ENCODE measurements at places on chromosomes 5 and 9. TPM values are rescaled to one million over a fixed set of nuclear protein-coding genes. Genes with fewer than 3 reads are reported as not detected.

SHISAL2B gene
- 9.9 TPM for total RNA-seq

ANXA2R gene
- total RNA-seq: 1.3 TPM

CSF2 gene
- not detected for total RNA-seq

ARHGEF28 gene
- total RNA-seq: 63.0 TPM

ADAMTS2 gene
- total RNA-seq: 9.1 TPM

MAN1B1 gene
- 32.6 TPM for total RNA-seq

PCDHGA4 gene
- 10.9 TPM for total RNA-seq

ROR2 gene
- total RNA-seq: 4.0 TPM

PCDHB4 gene
- total RNA-seq: 1.6 TPM

DBH gene
- total RNA-seq: not detected

ADAMTS19 gene
- total RNA-seq: 1.3 TPM

CARD9 gene
- total RNA-seq: 1.3 TPM

PCDHA10 gene
- total RNA-seq: 3.1 TPM

ADCY2 gene
- 0.52 TPM for total RNA-seq

NR3C1 gene
- total RNA-seq: 18.5 TPM

TRIM36 gene
- 3.0 TPM for total RNA-seq

TAF11L10 gene
- not detected for total RNA-seq

SPATA9 gene
- total RNA-seq: not detected

WHRN gene
- 15.6 TPM for total RNA-seq

TNC gene
- 4.2 TPM for total RNA-seq

KIF24 gene
- total RNA-seq: 0.33 TPM

ARL15 gene
- total RNA-seq: 24.1 TPM

IL17B gene
- total RNA-seq: not detected

LIFR gene
- 45.4 TPM for total RNA-seq

AOPEP gene
- 81.5 TPM for total RNA-seq

RGS7BP gene
- total RNA-seq: under 0.01 TPM

MLANA gene
- total RNA-seq: not detected

LCN1 gene
- total RNA-seq: not detected

IFNA13 gene
- total RNA-seq: not detected

SH3PXD2B gene
- total RNA-seq: 9.9 TPM

FIBCD1 gene
- total RNA-seq: 0.78 TPM

PCDHB6 gene
- total RNA-seq: 1.0 TPM

RNF224 gene
- total RNA-seq: not detected

GCNT4 gene
- 3.3 TPM for total RNA-seq

TMEM161B gene
- total RNA-seq: 6.9 TPM

OTP gene
- total RNA-seq: not detected

SH3GL2 gene
- 1.3 TPM for total RNA-seq

CNTLN gene
- 7.3 TPM for total RNA-seq

FBP2 gene
- 0.66 TPM for total RNA-seq

IL9 gene
- not detected for total RNA-seq

IFNA2 gene
- total RNA-seq: not detected

All from body of pancreas (tissue), 4 donors.